ENCODE measurements at places on chromosomes 3 and 15.

- no peak for DNase-seq
These were observed 455.7 kb upstream of the THBS1 start for GRCh38 chr15:39125226-39125625.

- DNase-seq: no peak
These were observed 112.0 kb upstream of the SLC7A14 start for GRCh38 chr3:170697908-170698307.

GRCh38 chr3:155984791-155985417 lies 114.5 kb downstream of the GMPS start:
- DNase-seq: no peak

- DNase-seq: no peak
These were observed 19.1 kb downstream of the ZNF710 start for GRCh38 chr15:90020021-90020735.

GRCh38 chr3:85842081-85842480 lies 883.3 kb downstream of the CADM2 start:
- no peak for DNase-seq

GRCh38 chr15:75029378-75030022 lies 6.1 kb downstream of the PPCDC start:
- peak; percentile 87 for DNase-seq

GRCh38 chr3:128071771-128072453 lies 19.7 kb downstream of the SEC61A1 start:
- DNase-seq: no peak

DNA sequence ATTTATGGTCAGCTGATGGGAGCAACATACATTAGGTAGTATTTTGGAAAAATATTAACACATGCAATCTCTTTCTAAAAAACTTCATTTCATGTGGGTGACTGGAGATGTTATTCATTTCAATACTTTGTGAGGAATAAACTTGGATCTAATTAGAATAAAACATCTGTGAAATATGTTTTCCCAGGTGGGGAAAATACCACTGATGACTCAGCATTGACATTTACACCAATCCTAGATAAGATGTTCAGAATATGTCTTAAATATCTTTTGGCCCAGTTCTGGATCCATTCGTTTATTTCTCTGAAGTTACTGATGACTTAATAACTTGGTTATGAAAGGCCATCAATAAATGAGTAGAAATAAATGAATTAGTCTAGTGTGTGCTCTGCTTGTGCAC lies 247.6 kb downstream of the CHST2 start:
- no peak for DNase-seq

DNA sequence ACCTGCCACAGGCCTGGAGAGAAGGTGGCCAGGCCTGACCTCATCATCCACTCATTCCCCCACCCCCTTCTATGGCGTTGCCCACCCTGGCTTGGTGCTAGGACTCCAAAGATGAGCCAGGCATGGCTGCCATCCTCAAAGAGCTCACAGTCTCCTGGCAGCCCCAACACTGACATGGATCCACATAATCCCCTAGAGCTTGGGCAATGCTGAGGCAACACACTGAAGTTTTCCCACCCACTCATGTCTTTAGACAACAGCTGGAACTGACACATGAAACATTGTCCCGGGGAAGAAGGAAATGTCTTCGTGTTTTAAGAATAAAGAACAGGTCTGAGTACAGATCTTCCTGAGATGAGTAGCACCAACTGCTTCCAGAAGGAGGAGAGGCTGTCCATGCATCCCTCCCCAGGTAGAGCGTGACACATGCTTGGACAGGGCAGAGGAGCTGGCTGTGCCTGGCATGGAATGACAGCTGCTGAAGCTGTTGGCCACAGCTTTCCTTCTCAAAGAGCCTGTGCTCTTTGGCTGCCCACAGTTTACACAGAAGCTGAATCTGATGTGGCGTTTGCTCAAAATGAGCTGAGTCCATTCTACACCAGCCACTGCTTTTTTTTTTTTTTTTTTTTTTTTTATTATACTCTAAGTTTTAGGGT lies 70.1 kb downstream of the HOMER2 start:
- DNase-seq: no peak

GRCh38 chr3:159821736-159822135 lies 166.9 kb upstream of the IL12A start:
- no peak for DNase-seq

DNA sequence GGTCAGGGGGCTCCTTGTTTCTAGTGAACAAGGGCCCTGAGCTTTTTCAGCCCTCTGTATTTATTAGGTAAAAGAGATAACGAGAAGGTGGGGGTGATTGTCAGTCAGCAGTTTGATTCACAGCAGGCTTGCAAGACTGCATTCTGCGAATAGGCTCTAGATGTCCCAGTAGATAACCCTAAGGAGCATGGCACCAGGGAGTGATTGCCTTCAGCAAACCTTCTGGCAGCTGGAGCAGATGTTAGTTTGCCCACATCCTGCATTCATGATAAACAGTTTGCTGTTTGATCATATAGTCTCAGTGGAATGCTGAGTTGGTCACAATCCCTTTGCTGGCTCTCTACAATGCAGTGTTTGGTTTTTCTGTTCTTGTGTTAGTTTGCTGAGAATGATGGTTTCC lies 161.3 kb upstream of the GADL1 start:
- DNase-seq: no peak

DNA sequence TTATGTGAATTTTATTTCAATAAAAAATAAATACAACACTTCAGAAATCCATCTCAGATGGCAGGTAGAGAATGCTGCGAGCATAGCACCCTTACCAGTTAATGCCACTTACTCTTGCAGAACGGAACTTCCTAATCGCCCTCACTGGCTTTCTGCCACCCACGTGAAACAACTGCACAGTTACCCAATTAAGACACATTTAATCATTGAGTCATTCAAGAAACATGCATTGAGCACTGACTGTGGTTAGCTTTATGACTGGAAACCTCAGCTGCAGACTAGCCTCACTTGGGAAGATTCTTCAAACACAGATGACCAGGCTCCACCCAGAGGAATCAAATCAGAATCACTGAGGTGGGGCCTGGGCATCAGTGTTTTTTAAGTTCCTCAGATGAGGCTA lies 5.6 kb upstream of the MFGE8 start:
- DNase-seq: no peak

- DNase-seq: no peak
These were observed 37.9 kb downstream of the CLK3 start for GRCh38 chr15:74653426-74654102.

- DNase-seq: peak; percentile 10
These were observed 118.7 kb upstream of the SMAD3 start for GRCh38 chr15:66946578-66947164.

DNA sequence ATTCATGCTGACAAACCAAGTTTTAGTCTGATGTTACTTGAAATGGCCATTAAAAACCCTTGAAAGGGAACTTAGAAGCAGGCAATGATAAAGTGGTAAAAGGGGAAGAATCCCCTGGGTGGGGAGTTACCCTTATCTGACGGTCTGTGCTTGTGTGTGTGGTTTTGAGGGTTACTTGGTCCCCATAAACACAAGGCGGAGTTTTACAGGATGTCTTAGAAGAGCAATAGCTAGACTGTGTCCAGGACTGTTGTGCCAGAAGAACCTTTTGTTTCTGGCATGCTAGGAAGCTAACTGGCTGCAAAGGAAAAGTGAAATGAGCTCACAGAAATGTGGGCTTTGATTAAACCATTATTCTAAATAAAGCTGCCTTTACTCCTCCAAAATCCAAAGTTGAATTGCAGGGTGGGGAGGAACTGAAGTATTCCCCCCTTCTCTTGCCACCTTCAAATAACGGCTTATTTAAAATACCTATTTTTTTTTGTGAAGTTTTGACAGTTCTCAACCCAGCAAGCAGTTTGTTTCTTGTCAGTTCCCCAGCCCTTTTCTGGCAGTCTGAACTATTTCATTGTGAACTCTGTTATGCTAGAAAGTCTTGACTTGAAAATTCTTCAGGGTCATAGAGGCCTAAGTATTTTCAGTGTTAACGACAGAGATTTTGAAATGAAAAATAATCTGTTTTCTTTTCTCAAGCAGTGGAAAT lies 443.5 kb downstream of the OTOL1 start:
- DNase-seq: no peak

DNA sequence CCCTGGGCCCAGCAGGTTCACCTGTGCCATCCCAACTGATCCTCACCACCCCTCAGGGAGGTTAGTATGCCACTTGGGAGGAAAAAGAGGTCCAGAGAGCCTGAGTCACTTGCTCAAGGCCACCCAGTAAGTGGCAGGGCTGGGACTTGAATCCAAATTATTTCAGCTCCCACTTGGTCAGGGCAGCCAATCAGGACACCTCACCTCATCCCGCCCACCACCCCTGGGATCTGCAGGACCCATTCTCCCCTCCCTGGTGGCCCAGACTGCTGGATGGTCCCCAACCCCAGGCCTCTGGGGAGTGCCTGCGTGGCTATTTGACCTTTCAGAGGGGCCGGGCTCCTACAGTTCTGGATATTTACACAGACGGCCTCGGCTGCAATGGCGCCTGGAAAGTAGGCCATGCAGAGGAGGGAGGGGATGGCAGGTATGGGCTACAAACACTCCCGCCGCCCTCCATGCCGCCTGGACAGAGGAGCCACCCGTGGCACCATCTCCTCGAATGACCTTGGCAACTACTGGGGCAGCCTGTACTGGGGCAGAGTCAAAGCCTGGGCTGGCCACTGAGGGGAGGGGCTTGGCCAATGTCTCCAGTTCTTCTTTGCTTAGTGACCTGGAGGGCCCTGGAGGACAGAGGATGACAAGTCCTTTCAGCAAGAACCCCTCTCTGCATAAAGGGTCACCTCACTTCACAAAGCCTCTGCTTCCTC lies 153.6 kb upstream of the LINGO1 start:
- no peak for DNase-seq

GRCh38 chr3:53159156-53160060 lies 1.6 kb upstream of the PRKCD start:
- DNase-seq: no peak

DNA sequence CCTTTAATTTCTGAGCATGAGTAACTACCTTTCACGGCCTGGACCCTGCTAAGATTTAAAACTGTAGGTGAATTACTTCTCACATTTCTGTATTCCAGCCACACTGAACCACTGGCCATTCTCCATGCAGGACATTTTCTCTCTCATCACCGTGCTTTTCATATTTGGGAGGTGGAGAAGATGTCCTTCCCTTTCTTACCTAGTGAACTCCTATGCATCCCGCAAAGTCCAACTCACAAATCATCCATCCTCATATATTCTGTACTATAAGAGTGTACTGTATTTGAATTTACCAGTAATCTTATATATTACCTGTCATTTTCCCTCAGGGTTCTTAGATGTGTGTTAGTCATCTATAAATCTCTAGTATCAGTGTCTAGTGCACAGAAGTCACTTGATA lies 139.9 kb downstream of the ALDH1A2 start:
- DNase-seq: no peak

DNA sequence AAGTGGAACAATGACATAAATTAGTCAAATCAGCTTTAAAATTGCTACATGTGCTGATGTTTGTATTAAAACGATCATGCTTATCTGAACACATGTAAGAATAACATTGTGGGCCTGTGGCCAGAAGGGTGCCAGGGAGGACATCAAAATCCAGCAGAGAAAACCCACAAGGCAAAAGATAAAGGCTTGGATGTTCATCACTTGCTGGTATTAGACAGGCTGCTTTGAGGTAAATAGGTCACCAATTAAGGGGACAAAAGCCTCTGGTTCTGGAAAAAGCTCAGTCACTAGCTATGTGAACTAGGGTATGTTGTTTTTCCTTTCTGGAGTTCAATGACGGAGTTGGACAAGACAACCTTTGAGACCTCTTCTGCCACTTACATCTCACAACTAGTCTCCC lies 74.4 kb upstream of the TMEM108 start:
- no peak for DNase-seq

- DNase-seq: peak; percentile 9
These were observed 77.2 kb downstream of the RTP4 start for GRCh38 chr3:187445356-187445755.

DNA sequence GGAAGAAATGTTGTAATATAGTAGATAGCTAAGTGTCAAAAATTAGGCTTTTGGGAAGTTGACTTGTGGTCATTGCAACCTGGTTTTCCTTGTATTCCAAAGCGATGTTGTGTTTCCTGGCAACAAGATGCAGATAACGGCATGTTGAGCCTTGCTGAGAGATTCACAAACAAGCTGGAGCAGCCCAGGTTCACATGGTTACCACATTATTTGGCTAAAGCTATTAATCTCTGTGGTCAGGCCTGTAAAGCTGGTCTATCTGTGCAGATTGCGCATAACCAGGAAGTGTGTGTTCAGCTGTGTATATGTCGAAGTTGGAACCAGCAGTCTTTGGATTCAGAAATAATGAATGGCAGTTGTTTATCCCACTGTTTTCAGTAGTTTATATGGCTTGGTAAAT lies 6.6 kb downstream of the TIPARP start:
- no peak for DNase-seq

- no peak for DNase-seq
These were observed 10.6 kb downstream of the LMLN start for GRCh38 chr3:197970588-197970987.

DNA sequence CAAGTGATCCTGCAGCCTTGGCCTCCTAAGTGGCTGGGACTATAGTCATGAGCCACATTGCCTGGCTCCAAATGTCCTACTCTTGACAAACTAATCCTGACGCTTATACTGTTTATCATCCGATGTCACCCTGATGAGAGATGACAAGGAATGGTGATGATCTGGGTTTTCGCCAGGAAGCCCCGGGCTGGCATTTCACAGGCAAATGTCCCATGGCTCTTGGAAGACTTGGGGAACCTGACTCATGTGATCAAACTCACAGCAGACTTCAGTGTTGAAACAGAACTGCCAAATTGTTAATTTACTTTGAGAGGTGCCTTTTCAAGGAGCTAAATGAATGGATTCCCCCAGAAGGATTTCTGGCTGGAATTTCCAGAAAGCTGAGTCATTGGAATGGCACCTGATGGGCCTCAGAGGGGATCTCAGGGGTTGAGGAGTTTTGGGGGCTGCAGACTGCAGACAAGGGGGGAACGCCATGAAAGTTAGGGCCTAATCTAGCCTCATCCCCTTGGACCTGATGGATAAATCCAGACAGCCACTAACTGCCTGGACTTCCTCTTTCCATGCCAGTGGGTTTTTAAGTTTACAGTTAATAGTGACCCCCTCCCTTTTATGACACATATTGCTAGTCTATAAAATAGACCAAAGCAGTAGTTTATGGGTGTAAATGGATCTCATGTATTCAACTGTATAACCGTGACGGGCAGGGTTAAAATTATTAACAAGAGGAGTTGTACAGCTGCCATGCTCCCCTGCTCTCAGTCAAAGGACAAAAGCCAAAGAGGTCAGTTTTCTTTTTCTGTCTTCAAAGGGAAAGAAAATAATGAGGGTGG lies 146.6 kb downstream of the CHSY1 start:
- DNase-seq: no peak

DNA sequence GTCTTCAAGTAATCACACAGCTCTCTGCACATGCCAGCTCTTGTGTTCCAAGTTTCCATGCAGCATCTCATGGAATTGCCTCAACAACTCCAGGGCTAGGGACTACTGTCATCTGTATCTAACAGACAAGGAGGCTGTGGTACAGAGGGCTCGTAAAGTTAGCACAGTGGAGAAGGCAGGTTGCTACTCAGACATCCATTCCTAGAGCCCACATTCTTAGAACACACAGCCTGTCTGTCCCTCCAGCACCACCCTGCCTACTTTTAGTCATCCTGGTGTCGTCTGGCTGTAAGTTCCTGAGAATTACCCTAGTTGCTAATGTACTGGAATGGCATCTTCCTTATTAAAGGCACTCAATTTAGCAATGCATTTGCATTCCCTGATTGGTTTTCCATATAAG lies 862.5 kb downstream of the FHIT start:
- DNase-seq: no peak

- DNase-seq: no peak
These were observed 128.2 kb upstream of the HES1 start for GRCh38 chr3:194007592-194008337.

- DNase-seq: no peak
These were observed 63.4 kb upstream of the LEKR1 start for GRCh38 chr3:156762631-156763185.

- DNase-seq: no peak
These were observed 161.3 kb downstream of the ABHD5 start for GRCh38 chr3:43852066-43852465.
